Activated CD8-positive, alpha-beta memory T cell treated with anti-CD3 and anti-CD28 coated beads, Interleukin-2, amount 10 ng/mL, durations not matched to agents 7 days and 5 days (primary cell): ENCODE measurements at places on chromosomes 4 and X.

DNA sequence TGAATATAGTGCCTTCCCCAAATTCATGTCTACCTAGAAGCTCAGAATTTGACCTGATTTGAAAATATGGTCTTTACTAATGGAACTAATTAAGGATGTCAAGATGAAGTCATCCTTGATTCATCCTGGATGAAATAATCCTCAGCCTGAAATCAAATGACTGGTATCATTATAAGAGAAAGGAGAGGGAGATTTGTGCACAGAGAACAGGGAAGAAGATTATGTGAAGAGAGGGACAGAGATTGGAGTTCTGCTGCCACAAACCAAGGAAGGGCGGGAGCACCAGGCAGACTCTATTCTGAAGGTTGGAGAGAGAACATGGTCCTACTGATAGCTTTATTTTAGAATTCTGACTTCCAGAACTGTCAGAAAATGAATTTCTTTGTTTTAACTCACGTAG, 680.9 kb upstream of the AADAT start:
- no peak for DNase-seq

GRCh38 chr4:67201334-67201733, 344.0 kb downstream of the CENPC start:
- DNase-seq: no peak

GRCh38 chr4:11485926-11486325, 57.2 kb upstream of the HS3ST1 start:
- DNase-seq: no peak

GRCh38 chrX:17860811-17861488, at the start of gene RAI2:
TSS of gene RAI2 (minus strand) at chrX:17861298. CDS start at chrX:17802010, 59,288 bp downstream.
- no peak for DNase-seq

DNA sequence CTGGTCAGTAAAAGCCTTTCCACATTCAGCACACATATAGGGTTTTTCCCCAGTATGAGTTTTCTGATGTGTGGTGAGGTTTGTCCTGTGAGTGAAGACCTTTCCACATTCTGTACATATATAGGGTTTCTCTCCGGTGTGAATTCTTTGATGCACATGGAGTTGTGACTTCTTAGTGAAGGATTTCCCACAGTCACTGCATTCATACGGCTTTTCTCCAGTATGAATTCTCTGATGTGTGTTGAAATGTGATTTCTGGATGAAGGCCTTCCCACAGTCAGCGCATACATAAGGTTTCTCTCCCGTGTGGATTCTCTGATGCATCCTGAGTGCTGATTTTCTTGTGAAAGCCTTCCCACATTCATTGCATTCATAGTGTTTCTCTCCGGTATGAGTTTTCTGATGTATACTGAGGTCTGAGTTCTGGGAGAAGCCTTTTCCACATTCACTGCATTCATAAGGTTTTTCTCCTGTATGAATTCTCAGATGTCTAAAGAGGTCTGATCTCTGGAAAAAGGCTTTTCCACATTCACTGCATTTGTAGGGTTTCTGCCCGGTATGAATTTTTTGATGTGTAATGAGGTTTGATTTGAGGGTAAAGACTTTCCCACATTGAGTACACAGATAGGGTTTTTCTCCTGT, 34.7 kb downstream of the ZNF41 start:
- no peak for DNase-seq

- peak; percentile 46 for DNase-seq
Observed at GRCh38 chr4:1685235-1686150, 1.4 kb upstream of the FAM53A start.

- DNase-seq: no peak
Observed at GRCh38 chr4:105808750-105809041, 86.6 kb upstream of the NPNT start.

DNA sequence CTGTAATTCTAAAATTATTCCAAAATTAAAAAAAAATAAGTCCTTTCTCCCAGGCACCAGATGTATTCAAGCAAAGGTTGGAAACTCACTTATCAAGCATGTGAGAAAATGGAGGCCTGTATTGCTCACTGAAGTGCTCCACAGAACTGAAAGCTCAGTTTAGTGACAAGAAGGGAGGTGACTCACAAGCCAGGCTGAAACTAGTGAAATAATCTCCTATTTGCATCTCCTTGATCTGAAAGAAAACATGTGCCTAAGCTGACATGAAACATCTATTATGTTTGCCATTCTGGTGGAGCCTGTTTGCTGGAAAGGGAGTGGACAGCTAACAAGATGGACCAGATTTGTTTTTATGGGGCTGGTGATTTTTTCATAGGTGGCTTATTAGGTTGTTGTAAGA, 54.0 kb upstream of the AMELX start:
- no peak for DNase-seq

GRCh38 chrX:26613956-26614355, 398.0 kb downstream of the MAGEB5 start:
- no peak for DNase-seq

GRCh38 chr4:27442146-27442545, 581.5 kb downstream of the STIM2 start:
- no peak for DNase-seq

DNA sequence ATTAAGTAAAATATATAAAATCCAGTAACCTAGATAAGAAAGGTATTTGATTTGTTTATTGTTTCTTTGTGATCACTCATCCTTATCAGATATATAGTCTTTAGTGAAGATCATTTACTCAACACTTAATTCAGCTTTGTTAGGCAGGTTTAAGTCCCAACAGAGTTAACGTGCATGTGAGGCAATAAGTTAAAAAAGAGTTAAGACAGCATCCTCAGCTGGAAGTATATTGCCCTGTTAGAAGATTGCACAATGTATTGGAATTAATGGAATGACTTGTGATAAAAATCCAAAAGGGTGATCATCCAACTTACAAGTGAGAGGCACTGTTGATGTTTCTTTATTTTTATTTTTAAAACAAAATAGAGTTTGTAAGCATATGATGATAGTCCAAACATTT, 1162.1 kb downstream of the RAPGEF2 start:
- DNase-seq: no peak

DNA sequence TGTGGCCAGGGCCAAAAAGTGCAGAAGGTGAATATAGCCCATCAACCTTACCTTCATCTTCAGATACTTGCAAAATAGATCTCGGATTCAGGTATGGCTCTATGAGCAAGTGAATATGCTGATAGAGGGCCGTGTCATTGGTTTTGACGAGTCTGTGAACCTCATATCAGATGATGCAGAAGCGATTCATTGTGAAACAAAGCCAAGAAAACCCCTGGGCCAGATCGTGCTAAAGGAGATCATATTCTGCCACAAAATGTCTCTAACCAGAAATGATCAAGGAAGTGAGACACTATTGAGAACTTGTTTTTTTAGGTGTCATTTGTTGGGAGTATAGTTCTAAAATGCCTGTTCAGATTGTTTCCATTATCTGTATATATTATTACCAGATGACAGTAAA, 48.3 kb downstream of the PDK3 start:
- peak; percentile 67 for DNase-seq

DNA sequence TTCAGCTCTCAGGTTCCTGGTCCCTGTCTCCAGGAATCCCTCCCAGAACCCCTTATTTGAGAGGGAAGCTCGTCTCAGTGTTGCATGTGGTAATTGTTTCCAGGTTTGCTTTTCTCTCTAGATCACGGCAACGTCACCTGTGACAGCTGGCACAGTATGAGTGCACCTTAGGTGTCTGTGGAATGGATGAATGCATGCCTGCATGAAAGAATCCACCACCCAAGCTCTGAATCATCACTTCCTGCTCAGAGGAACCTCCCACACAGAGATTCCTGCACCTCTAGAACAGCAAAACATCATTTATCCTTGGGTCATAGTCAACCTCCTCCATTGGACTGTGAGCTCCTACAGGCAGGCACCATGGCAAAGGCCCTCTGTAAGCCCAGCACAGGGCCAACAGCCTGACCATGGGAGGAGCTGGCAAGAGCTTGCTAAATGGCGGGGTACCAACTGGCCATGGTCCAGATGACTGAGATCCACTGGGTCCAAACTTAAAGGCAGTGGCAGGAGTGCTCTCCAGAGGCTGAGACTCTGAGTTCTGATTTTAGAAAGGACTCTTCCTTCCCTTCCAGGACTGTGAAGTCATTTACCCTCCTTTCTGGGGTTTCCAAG, 116.2 kb downstream of the SLC2A9 start:
- DNase-seq: no peak

DNA sequence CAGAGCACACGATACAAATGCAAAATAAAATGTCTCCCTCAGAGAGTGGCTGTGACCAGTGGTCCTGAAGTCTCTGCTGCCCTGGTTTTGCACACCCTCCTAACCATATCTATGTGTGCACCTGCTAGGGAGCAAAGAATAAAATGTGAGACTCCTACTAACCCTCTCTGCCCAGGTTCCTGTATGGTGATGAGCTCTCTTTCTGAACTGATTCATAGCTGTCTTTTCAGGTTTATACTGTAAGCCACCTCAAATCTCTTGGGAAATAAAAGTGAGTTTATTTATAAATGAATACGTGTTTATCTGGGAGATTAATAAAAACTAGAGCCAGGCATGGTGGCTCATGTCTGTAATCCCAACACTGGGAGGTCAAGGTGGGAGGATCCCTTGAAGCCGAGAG, 126.0 kb upstream of the RBPJ start:
- no peak for DNase-seq

GRCh38 chr4:188869581-188869980, 730.3 kb downstream of the TRIML1 start:
- DNase-seq: no peak

- DNase-seq: no peak
Observed at GRCh38 chr4:125582302-125582701, 267.5 kb downstream of the FAT4 start.

GRCh38 chr4:73661646-73662119, 41.4 kb upstream of the RASSF6 start:
- DNase-seq: no peak

GRCh38 chr4:153831245-153831644, 42.4 kb upstream of the SFRP2 start:
- DNase-seq: no peak

GRCh38 chr4:16597845-16598596, 300.4 kb downstream of the LDB2 start:
- DNase-seq: no peak

DNA sequence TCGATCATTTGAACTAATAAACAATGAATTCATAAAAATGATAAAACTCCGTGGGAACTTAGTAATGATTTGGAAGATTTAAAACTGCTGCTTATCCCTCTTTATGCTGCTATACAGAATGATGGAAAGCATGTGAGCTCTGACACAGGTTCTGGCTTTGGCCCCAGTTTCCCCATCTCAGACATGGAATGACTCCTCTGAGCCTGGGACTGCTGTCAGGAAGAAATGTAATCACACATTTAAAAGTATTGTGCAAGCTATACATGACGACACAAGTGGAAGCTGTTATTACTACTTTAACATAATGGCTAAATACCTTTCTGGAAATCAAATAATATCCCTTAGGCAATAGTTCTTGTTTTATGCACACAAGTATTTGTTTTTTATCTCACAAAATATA, 161.7 kb downstream of the DCHS2 start:
- no peak for DNase-seq
